ENCODE measurements at places on chromosomes 12 and 14.

GRCh38 chr12:4849115-4849541 is 60.6 kb upstream of the KCNA1 start:
- DNase-seq: no peak

DNA sequence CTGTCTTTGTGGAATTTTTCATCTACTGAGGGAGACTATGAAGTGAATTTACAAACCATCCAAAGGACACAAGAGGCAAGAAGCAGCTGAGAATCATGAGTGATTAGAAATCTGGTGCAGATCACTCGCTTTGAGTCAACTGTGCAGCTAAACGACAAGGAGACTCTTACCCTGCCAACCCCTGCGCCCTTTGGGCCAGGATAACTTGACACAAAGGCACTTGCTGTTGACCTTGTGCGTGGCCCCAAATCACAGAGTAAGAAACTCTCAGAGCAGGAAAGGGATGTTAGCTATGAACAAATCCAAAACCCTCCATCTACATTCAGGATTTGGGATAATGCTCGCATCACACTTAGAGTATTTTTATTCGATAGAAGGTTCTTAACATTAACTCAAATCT is 11.5 kb upstream of the PARP11 start:
- no peak for DNase-seq

GRCh38 chr12:56758728-56759262 is 4.3 kb upstream of the HSD17B6 start:
- DNase-seq: no peak

DNA sequence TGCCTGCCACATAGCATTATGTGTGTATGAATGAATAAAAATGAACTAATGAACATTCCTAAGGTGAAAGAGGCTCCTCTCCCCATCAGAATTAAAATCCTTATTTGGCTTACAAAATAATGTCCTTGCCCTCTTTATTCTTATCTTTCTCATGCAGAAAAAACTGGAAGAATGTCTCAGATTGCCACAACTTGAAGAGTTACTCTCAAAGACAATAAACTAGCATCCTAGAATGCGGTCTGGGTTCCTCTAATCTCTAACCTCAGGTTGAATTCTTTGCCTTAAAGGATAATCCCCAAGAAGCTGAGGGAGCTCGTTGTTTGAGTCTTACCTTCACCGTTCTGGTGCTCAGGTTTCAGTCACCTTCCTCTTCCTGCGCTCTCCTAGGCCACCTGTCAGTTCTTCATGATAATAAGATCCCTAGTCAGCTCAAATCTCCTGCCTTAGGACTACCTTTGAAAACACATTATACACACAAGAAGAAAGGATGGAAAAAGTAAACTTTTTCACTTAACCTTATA is 147.1 kb downstream of the PHLDA1 start:
- DNase-seq: no peak

DNA sequence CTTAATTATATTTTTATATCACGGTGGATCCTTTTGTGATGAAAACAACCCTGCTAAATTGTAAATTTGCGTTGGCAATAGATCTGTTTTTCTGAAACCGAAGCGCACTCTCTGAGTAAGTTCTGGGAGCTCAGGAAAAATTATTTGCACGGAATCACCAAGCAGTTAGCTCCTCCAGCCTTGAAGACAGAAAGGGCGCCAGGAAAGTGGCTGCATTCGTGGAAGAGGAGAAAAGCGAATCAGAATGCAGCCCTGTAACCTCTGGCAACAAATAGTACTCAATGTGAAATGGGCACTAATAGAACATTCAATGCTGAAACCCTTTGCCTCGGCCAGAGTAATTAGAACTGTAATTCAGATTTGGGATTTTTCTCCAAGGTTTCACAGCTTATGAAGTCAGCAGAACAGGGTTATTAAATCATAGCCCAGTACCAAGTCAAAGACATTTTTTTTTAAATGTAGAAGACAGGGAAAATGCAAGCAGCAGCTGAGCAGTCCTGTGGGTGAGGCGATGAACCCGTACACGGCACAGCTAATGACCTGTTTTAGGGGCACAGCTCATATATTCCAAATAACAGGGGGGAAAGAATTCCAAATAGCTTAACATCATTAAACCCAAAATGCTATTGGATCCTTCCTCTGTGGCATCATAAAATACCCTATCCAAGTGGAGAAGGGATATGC is 251.4 kb downstream of the EGLN3 start:
- no peak for DNase-seq

DNA sequence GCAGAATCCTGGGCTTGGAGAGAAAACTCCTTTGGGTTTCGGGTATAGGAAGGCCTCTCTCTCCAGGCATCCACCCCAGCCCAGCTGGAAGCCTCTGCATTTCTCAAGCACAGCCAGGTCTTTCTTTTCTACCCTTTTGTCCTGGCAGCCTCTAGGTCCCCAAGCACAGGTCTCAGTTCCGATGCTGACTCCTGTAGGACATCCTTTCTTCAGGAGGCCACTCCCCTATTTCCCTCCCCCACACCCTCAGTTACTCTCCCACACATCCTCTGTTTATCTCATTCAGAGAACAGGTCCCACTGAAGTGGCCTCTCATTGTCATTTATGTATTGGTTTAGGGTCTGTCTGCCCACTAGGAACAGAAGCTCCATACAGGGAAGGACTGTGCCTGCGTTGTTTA is 352.6 kb downstream of the VRK1 start:
- no peak for DNase-seq

- no peak for DNase-seq
Observed at GRCh38 chr14:72714871-72715214, 179.1 kb downstream of the DPF3 start.

GRCh38 chr12:111841236-111841749 is 735 bp upstream of the MAPKAPK5 start:
- no peak for DNase-seq

- no peak for DNase-seq
Observed at GRCh38 chr12:79547044-79547734, 143.6 kb downstream of the PAWR start.

- DNase-seq: no peak
Observed at GRCh38 chr12:102481705-102482425, 1.5 kb upstream of the IGF1 start.

DNA sequence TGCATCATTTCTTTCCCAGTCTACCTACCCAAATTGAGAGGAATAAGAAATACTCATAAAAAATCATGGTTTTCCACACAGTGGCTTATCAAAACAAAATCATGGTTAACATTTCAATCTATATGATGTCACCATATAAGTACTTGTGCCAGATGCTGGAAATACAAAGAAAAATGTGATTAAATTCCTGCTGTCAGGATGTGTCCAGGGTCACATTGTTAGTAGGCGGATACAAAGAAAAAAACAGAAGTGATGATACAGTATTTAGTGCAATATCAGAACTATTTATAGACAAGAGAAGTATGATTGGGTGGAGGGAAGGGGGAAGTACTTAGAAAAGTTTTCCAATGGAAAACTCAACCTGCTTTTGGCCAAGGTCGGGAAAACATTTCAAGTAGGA is 47.0 kb upstream of the OR6J1 start:
- DNase-seq: no peak

DNA sequence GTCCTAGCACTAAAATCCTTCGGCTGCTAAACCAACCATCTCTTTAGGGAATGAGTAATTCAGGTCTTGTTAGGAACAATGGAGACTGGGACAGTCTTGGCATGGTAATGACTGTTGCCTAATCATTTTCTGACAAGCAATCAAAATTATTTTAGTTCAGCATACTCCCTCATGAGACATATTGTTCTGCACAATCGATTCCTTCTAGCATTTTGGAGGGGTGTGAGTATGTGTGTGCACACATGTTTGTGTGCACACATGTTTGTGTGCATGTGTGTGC is 2.1 kb upstream of the KRT1 start:
- DNase-seq: no peak

GRCh38 chr12:42450248-42450647 is 124.3 kb downstream of the PPHLN1 start:
- DNase-seq: no peak

- DNase-seq: no peak
Observed at GRCh38 chr12:1104088-1104800, 113.2 kb downstream of the ERC1 start.

- no peak for DNase-seq
Observed at GRCh38 chr14:104558231-104559027, 21.1 kb upstream of the C14orf180 start.

- no peak for DNase-seq
Observed at GRCh38 chr12:65139389-65139788, 18.3 kb upstream of the WIF1 start.

GRCh38 chr12:30286345-30286926 is 409.2 kb downstream of the IPO8 start:
- no peak for DNase-seq

GRCh38 chr14:93976477-93977057 is at the start of gene ASB2:
Gene ASB2, minus strand, starts transcription at chr14:93976570. Its CDS starts 12,031 bp downstream, at chr14:93964539.
- no peak for DNase-seq

- DNase-seq: no peak
Observed at GRCh38 chr14:29453045-29453444, 474.6 kb downstream of the PRKD1 start.

DNA sequence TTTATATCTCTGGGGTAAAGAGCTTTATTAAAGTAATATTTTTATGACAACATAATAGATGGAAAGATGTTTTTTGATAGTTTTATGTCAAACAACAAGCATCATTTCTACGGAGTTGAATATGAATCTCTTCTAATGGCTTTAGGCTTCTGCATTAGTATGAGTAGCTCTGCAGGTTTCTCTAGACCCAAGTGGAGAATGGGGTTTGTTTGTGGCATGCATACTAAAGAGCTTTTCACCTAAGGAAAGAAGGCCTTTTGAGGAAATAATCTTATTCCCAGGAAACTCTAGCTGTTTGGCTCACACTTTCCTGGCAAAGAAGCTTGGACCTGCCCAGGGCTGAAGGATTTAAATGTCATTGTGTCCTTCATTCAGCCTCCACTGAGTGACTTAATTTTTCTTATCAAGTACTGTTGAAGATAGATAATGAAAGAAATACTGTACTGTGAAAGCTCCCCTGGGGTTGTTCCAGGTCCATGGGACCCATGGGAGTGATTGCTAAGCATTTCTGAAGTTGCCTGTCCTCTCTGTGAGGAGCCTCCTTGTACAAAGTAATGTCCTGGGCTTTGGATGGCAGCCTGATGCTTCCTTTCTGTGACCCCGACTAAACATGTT is 469.3 kb downstream of the LRIG3 start:
- DNase-seq: no peak

- DNase-seq: no peak
Observed at GRCh38 chr12:42119085-42119633, 25.5 kb downstream of the GXYLT1 start.

DNA sequence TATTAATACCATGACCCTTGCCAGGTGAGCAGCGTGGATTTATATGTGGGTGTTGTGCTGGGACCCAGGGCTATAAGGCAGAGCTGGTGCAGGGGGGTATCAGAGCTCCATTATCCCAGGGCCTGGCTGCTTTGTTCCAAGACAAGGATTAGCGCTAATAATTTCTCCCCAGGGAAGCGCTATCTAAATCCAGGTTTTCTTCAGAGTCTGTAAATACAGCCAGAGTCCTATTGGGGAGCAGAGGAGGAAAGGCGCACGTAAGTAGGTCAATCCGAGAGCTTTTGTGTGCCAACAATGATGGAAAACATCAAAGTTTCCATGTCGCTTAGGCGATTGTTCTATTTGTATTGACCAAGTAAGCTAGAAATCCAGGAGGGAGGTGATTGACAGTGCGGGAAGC is 1009.7 kb downstream of the VRK1 start:
- DNase-seq: no peak

DNA sequence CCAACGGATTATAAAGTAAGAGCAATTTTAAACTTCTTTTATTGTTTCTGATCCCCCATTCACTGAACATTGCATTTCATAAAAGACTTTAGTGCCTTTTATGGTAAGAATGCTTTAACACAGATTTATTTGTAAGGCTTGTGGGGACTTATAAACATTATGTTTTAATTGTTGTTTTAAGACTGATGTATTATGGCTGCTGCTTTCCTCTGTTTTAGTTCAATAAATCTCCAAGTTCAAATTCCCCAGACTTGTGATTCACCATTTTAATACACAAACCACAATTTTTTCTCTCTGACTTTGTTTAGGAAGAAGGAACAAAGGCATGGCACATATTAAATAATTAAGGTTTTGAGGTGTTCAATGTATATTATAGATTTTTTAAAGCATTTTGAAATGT is 753.3 kb downstream of the SLC6A15 start:
- DNase-seq: no peak

DNA sequence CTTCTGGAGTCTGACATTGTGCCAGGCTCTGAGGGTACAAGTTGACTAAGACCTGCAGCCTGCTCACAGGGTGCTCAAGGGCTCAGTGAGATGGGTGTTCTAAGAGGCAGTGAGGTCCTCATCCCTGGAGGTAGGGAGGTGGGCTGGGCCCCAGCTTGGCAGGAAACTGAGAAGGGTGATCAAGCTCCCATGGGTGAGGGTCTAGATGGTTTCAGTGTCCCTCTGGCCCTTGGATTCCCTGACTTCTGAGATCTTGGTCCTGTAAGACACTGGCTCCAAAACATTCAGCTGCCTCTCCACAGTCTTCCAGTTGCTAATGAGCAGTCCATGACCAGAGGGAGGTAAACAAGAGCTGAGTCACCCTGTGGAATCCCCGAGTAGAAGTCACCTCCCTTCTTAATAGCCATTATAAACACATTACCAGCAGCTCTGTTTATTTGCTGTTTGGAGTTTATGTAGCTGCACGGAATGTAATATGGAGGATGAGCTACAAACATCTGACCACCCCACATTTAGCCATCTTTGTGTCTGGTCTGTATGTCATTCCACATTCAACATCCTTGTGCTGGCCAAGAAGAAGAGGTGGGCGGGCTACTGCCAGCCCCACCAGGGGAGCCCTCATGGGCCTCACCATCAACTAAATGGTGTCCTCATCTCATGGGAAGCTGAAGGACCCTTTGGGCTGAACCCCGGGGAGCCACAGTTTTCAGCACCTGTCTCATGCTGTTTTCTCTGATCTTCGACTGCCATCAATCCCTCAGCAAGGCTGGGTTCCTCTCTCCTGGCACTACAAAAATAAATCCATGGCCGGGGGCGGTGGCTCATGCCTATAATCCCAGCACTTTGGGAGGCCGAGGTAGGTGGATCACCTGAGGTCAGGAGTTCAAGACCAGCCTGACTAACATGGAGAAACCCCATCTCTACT is 37.2 kb upstream of the BDKRB2 start:
- DNase-seq: no peak

- no peak for DNase-seq
Observed at GRCh38 chr12:47698055-47698454, 7.8 kb downstream of the RPAP3 start.

DNA sequence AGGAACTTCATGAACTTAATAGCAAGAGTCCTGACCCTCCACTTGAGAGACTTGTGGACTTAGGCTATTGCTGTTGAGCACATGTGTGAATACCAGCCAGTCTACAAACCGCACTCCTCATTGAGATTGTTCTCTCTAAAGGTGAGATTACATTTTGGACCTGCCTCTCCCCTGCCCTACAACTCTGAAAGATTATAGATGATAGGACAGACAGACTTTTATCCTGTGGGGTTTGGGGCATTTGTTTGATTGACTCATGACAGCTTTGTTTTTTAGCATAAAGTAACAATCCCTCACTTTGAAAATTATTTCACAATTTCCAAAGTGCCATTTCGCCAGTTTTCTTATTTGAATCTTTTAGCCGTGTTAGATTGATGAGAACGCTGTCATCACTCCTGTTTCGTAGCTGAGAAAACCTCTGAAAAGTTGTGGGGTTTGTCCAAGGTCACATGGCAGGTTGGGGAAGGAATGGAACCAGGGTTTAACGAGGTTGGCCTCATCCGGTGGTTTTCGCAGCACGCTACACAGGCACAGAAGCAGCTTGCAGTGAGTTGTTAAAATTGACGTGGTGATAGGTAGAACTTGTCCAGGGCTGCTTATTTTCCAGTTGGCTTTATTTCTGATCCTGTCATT is 836 bp downstream of the EVL start:
- peak; percentile 68 for DNase-seq
